ENCODE measurements at places on chromosomes 2 and 18.

DNA sequence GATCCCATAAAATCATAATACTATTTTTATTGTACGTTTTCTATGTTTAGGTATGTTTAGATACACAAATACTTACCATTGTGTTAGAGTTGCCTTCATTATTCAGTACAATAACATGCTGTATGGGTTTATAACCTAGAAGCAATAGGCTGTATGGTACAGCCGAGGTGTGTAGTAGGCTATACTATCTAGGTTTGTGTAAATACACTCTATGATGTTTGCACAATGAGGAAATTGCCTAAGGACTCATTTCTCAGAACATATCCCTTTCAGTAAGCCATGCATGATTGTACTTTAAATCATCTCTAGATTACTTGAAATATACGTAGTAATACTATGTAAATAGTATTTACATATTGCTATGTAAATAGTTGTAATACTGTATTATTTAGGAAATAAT, 156.7 kb downstream of the CDCA7 start:
- DNase-seq = no peak

DNA sequence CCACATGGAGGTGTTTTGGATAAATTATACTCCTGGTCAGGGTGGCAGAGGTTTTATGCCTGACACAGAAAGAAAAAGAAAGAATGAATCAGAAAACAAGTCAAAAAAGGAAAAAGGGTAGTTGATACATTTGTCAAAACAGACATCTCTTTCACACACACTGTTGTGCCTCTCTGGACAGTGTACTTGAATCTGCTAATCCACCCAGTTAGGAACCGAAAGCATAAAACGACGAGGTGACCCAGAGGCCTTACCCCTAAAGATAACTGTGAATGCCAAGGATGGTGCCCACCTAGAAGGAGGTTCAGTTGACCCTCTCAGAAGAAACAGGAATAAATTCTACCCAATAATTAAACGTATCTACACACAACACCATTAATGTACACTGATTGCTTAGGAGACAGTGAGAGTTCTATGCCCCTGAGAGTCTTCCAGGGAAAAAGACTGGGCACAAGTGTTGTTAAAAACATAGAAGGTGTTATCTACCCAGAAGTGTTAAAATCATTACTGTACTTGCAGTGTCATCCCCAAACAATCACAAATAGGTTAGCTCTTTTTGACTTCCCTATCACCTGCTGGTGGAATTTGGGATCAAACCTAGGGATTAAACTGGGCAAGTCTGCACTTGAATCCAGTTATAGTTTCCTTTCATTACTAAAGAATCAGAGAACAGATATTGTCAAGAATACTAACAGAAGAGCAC, 123.2 kb upstream of the DNAJC10 start:
- no peak for DNase-seq

DNA sequence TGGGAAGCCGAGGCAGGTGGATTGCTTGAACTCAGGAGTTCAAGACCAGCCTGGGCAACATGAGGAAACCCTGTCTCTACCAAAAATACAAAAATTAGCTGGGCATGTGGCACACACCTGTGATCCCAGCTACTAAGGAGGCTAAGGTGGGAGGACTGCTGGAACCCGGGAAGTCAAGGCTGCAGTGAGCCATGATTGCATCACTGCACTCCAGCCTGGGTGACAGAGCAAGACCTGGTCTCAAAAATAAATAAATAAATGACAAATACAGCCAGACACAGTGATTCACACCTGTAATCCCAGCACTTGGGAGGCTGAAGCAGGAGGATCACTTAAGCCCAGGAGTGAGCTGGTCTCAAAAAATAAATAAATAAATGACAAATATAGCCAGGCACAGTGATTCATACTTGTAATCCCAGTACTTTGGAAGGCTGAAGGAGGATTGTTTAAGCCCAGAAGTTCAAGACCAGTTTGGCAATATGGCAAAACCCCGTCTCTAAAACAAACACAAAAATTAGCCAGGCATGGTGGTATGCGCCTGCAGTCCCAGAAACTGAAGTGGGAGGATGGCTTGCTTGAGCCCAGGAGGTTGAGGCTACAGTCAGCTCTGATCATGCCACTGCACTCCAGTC, 6.2 kb downstream of the KANSL3 start:
- no peak for DNase-seq

GRCh38 chr2:237501892-237502513, 15.0 kb downstream of the MLPH start:
- DNase-seq = no peak

DNA sequence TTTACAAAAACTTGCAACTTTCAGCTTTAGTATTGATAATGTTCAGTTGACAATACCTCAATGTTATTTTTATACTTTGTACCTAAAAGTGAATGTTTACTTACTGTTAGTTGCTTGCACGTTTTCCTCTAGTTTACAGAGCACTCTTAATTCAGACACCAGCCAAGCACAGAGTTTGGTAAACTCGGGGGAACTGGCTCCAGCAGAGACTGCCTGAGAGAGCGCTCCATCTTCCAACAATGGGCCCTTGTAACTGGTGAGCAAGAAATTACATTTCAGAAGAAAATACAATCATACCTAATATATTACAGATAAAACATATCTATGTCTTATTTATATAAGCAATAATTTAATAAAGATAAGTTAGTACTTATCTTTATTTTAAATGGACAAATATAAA, 3.7 kb downstream of the FAM98A start:
- no peak for DNase-seq

GRCh38 chr18:1488957-1489356, 584.3 kb downstream of the ADCYAP1 start:
- no peak for DNase-seq

DNA sequence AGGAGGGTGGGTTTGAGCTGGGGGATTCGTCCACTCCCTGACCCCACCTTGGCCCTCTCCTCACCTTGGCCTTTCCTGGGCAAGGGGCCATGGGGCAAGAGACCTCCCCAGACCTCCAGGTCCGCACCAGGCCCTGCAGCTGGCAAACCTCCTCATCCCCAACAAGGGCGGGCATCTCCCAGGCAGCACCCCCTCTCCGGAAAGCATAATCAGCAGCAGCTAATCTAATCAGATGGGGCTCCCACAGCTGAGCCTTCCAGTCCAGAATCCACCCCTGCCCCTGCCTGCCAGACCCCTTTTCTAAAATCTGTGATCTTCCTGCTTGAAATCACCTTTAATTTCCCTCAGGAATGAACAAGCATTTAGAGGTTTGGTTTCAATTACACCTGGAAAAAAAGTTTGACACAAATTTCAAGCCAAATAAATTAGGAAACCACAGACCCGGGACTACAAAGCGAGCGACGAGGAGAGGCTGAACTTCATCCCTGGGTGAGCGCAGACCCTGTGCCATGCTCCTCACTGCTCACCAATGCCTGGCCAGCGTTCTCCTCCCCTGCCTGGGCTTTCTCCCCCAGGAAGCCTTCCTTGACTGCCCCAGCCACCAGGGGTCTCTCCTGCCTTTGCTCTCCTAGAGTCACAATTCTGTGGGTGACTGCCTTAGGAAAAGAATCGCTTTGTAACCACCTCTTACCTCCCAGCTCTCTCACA, 143.0 kb upstream of the MYCN start:
- DNase-seq = no peak

Data from T-helper 22 cell (primary cell).